ENCODE measurements at places on chromosomes 13 and 19. TPM values are rescaled to one million over a fixed set of nuclear protein-coding genes. Genes with fewer than 3 reads are reported as not detected.

DNA sequence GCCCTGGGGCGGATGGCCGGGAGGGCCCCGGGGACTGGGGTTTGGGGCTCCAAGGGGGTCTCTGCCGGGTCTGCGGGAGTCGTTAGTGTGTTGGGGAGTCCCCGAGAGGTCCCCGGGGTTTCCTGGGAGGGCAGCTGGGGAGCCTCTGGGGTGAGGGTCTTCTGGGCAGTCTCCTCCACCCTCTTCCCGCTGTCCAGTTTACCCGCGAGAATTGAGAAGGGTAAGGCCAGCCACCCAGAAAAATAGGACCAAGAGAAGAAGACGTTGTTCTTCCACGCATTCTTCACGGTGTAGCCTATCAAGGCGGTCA is 1.0 kb upstream of the ETFB start:
- DNase-seq = no peak

- DNase-seq = no peak
Observed at GRCh38 chr19:13206587-13206986, 56.4 kb downstream of the IER2 start.

The ITGBL1 gene
- total RNA-seq = not detected

DNA sequence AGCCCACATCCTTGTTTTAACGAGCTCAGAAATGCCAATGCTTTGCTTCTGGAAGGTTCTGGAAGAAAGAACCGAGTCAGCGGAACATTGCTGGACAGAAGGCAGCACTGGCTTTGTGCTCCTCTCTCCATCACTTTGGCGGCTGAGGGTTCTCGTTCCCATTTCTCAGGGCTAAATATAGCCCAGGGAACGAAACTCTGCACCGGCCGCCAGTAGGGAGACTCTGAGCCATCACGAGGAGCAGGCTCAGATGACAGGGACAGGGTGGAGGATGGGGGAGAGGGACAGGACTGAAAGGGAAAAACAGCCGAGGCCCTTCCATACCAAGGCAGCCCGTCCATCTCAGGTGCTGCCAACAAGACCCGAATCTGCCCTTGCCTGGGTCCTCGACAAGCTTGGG is 166.4 kb downstream of the CACNA1A start:
- peak; percentile 24 for DNase-seq

DNA sequence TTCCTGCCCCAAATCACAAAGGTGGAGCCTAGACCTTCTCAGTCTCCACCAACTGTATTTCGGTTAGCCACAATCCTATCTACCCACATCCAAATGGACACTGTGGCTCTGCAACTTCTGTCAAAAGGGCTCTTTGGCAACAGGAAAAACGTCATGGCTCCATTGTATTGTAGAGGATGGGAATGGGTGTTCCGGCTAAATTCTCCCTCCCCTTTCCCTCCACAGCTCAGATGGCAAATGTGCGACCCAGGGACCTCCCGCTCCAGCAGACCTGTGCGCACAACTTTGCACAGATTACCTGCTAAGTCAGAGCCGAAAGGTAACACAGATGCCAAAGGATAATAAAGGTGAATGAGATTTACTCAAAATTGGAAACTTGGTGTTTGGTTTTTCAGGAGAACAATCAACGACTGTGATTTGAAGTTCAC is 968 bp upstream of the KL start:
- peak; percentile 50 for DNase-seq
